ENCODE measurements at places on chromosomes 6 and 20. TPM values are rescaled to one million over a fixed set of nuclear protein-coding genes. Genes with fewer than 3 reads are reported as not detected.
A peak's percentile ranks its signal among the peaks of the same experiment; 100 is the strongest.

GRCh38 chr6:4977468-4977867 is 26.4 kb downstream of the RPP40 start:
- no peak for DNase-seq

GRCh38 chr6:122482750-122483080 is 11.1 kb upstream of the SERINC1 start:
- no peak for DNase-seq

GRCh38 chr6:48535582-48536009 is 424.6 kb upstream of the PTCHD4 start:
- DNase-seq = no peak

GRCh38 chr6:17081273-17081672 is 20.6 kb upstream of the STMND1 start:
- no peak for DNase-seq

DNA sequence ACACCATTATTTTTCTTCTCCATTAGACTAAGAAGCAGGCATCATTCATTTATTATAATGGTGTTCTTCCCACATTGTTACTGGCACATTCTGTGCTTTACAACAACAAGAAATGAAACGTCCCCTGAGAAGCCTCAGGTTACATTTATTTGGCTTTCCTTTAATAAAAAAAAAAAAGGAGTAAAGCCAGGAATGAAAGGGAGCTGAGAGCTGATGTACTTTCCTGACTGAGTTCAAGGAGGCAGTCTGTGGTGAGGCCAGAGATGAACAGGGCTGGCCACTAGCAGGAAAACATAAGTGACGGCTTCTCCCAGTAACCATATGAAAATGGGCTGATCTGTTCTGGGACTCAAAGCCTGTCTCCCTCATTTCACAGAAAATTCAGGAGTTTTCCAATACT is 742.1 kb downstream of the MAFB start:
- no peak for DNase-seq

- no peak for DNase-seq
Observed at GRCh38 chr20:33407251-33407650, 5.9 kb upstream of the CDK5RAP1 start.

MTFR2 gene
- 1.8 TPM for polyA plus RNA-seq

GRCh38 chr20:49447946-49448809 is 34.3 kb downstream of the KCNB1 start:
- DNase-seq = no peak

BCAS4 gene
- 7.0 TPM for polyA plus RNA-seq

GRCh38 chr6:137871291-137871690 is 4.2 kb downstream of the TNFAIP3 start:
- DNase-seq = no peak

PRL gene
- polyA plus RNA-seq = 0.18 TPM

DNA sequence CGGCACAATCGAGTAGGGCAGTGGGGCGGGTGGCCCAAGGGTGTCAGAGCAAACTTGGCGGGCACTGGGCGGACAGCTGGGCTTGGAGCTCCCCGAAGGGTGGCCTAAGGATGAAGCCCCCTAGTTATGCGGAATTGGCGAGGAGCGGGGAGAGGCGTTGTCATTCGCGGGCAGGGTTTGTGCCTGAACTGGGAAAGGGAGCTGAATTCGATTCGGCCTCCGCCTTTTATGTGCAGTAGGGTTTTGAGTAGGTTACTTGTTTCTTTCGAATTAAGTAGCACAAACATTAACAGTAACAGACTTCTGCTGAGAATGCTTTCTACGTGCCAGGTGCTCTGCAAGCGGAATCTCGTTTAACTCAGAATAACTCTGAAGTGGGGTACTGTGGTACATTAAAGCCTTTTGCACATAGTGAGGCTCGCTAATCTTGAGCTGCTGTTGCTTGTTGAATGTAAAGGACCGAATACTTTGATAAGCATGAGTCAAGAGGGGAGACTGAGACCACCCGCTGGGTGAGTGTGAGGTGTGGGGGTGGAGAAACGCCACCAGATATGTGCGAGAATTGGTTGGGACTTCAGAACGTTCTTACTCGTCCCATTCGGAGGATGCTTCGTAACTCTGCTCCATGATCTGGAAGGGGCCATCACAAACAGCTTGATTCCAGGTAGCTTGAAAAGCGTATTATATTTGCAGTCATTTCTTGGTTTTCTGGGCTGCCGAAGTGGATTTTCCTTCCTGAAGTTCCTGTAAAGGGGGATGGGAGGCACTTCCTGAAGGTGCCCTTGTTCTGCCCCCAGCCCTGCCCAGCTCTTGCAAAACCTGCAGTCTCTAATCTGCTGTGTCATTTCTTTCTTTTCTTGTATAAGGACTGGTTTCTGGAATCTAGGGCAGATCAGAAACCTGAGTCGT is 833 bp downstream of the RAB5IF start:
- DNase-seq = no peak

- no peak for DNase-seq
Observed at GRCh38 chr6:2793534-2794151, 28.4 kb downstream of the WRNIP1 start.

DNA sequence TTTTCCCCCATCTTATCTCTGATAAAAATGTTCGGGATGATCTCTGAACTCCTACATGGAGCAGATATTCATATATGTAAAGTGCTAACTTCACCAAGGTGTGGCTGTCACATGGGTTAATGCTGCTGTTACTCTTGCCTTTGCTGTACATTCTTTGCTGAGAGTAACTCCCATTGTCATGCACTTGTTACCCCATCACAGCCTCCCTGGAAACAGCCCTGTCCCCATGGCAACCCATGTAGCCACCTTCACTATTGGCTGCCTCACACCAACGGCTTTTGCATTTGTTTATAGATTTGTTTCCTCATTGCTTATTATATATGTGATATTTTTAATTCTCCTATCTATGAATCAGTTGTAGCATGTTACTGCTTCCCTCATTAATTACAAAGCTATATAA is 17.3 kb upstream of the IBTK start:
- no peak for DNase-seq

TENT5A gene
- polyA plus RNA-seq = 6.6 TPM

WFDC13 gene
- polyA plus RNA-seq = not detected

- DNase-seq = no peak
Observed at GRCh38 chr20:44273231-44274215, 26.4 kb downstream of the GDAP1L1 start.

- no peak for DNase-seq
Observed at GRCh38 chr20:3413393-3413889, 6.0 kb upstream of the DNAAF9 start.

GRCh38 chr20:57263801-57264792 is 2.3 kb downstream of the BMP7 start:
- no peak for DNase-seq

DNA sequence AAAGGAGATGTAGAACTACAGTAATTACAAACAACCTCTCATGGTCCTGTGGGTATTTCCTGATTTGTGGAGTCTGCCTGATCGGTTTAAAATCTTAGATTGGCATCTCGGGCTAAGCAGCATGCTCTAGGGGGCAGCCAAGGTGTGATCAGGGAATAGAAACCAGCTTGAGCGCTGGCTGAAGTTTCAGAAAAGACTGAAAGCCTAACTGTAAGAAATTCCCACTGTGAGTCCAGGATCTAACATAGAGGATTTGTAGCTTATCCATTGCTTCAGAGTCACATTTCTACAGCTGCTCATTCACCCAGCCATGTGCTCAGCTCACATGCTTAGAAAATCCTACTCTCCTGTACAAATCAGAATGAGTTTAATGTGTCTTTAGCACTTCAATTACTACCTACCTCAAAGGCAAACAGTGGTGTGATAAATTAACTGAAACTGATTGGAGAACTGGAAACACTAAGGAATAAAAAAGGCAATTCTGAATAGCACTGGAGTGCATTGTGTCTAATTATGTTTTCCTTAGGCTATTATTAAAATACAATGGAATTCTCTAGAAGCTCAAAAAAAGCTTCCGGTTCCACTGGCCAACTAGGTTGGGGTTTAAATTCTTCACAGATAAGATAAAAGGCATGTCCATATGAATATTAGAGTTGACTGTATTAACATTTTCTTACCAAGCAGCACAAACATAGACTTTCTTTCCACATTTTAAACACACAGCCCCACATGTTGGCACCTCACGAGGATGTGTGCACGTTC is 73.8 kb upstream of the MPC1 start:
- DNase-seq = no peak

- DNase-seq = no peak
Observed at GRCh38 chr6:36701401-36701991, 3.9 kb downstream of the RAB44 start.

GPR6 gene
- not detected for polyA plus RNA-seq

- no peak for DNase-seq
Observed at GRCh38 chr6:88208726-88209125, 42.6 kb upstream of the CNR1 start.

GRCh38 chr6:29935273-29935955 is 6.9 kb upstream of the HLA-A start:
- DNase-seq = no peak

GHRH gene
- not detected for polyA plus RNA-seq

DNA sequence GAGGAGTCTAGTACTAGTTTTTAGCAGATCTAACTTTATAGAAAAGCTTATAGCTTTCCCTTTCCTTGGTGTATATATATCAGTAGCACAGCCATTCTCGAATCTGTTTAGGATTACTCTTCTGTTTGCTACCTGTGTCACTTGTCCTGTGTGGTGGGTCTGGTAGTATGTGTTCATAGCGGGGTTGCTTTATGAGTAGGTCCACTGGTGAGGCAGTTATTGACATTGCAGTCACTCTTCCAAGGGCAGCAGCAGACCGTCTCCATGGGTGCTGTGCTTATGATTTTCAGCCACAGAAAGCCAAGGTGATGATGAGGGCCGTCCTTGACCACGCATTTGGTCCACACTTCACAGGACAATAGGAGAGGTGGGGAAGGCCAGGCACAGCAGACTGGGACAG is 171.5 kb downstream of the CDKAL1 start:
- DNase-seq = no peak

KCNK16 gene
- polyA plus RNA-seq = 0.33 TPM

- DNase-seq = no peak
Observed at GRCh38 chr6:125983246-125983945, 2.9 kb upstream of the TRMT11 start.

DNA sequence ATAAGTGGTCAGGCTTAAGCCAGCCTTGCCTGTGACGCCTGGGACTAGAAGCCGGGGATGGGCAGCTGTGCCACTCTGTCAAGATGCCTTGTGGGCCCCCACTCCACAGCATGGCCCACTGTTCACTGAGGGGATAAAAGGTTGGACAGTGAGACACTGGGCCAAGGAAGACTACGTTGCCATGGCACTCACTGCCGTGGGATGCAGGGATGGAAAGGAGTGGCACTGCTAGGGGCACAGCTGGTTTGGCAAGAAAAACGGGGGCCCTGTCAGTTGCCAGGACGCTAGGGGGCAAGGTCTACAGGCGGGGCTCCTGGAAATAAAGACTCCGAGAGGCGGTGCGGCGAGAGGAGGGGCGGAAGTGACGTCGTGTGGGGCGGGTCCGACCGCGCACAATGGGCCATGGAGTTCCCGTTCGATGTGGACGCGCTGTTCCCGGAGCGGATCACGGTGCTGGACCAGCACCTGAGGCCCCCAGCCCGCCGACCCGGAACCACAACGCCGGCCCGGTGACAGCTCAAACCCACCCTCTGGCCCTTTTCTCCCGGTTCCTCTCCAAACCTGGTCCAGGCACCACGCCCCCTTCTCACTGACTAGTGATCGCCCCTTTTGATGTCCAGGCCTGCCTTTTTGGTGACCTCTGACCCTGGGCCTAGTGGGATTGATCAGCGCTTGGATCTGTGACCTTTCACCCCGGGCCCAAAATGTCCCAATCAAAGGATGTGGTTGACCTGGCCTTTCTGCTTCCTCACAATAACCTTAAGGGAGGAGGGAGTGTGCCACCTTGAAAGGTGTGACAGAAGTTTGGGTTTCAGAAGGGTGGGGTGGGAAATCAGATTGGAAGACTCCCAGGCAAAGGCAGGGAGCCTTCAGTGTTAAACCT is at the start of gene ATAT1:
TSS of gene ATAT1 (plus strand) at position 391 of the 883 bp plus-strand sequence.
- peak; percentile 86 for DNase-seq

CALHM6 gene
- 6.1 TPM for polyA plus RNA-seq

GRCh38 chr6:161139304-161139765 is 134.5 kb downstream of the AGPAT4 start:
- no peak for DNase-seq

- DNase-seq = no peak
Observed at GRCh38 chr20:25739615-25740320, 43.1 kb upstream of the ZNF337 start.

DNA sequence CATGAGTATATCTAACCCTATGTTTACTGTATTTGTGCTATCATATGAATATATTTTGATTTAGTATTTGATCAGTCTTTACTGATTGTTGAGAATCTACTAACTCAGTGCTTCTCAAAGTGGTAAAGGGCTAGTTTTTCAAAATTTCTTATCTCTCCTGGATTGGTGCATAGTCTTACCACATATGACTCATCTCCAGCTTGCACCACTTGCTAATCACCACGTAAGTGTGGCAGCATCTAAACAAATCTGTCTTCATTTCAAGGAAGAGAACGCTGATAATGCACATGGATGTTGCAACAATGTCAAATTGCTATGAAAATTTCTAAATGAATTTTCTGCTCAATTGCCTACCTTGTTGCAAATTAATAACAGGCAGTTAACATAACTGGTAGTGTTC is 299.5 kb downstream of the PAX1 start:
- no peak for DNase-seq

- DNase-seq = no peak
Observed at GRCh38 chr6:128238225-128238624, 282.2 kb downstream of the PTPRK start.

DNA sequence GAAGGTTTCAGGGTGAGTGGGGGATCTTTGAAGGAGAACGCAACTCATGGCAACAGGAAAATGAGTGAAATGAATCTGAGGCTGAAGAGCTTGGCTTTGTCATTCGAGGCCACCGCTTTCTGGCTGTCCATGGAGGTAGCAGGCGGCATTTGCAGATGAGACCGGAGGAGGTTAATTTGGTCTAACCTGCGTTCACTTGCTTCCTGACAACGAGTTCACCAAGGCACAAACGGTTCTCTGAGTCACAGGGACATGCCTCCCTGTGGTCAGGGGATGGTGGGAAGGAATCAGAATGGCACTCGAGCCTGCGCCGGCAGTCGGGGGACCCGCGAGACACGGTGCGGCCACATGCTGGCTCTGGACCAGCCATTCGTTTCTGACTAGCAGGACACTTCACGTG is 75.0 kb downstream of the IRF4 start:
- no peak for DNase-seq

MATN4 gene
- polyA plus RNA-seq = 0.09 TPM

DNA sequence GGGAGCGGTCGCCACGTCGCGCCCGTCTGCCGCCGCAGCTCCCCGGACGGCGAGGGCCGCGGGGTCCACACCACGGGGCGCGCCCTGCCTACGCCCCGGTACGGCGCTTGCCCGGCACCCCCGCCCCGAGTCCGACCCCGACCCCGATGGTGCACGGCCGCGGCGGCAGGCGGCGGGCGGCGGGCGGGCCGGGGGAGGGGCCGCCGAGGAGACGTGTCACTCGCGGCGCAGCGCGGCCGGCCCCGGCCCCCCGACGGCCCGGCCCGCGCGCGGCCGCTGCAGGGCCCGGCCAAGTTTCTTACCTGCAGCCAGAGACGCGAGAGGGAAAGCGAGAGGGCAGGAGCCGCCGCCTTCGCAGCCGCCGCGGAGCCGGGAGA is 328 bp downstream of the RRBP1 start:
- no peak for DNase-seq

- no peak for DNase-seq
Observed at GRCh38 chr20:33463332-33464101, 20.0 kb upstream of the SNTA1 start.

GRCh38 chr20:3811467-3812258 is 8.7 kb upstream of the AP5S1 start:
- peak; percentile 99 for DNase-seq
